H54 (cell line): ENCODE measurements at places on chromosomes 5 and 9.
A peak's percentile ranks its signal among the peaks of the same experiment; 100 is the strongest.

DNA sequence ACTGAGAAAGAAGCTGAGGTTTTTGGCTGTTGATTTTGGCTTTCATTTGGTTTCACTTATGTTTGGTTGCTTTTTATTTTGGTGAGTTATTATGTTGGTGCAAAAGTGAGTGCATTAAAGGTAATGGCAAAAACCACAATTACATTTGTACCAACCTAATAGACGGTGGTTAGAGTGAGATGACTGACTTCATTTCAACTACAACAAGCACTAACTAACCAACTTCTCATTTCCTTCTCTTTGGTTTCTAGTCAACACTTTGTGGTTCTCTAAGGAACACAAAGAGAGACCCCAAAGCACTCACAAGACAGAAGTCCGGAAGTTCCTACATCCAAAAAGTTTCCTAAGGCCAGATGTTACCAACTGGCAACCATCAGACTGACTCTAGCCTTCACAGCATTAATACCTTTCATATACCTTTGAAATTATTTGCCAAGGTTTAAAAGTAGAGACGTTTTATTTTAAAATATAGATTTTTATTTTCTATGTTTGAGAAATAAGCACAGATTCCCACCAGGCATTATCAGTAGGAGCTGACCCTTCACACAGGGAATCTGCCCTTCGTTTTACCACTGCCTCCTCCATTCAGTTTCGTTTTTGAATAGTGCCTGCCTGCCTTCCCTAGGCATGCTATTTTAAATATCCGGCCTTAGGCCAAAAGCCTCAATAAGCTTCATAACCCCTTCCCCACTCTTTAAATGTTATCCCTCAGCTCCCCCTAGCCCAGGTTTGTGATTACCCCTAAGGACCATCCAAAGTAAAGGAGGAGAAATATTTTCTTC lies 301.1 kb upstream of the PTGER4 start:
- DNase-seq, result no peak

DNA sequence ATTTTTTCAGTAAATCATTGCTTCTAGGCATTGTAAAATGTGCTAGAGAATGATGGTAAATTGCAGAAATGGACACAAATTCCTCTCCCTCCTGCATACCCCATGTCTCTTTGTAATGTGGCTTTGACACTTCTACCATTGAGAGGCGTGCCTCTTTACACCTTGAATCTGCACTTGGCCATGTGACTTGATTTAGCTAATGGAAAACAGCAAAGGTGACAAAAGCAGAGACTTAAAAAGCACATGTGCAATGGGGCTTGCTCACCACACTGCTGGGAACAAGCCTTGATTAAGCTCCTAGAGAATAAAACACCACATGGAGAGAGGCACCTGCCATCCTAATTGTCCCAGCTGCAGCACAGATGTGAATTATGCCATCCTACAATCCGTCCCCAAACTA lies 69.9 kb upstream of the NAA35 start:
- DNase-seq, result no peak

GRCh38 chr9:104238668-104239067 lies 144.6 kb downstream of the SMC2 start:
- no peak for DNase-seq

DNA sequence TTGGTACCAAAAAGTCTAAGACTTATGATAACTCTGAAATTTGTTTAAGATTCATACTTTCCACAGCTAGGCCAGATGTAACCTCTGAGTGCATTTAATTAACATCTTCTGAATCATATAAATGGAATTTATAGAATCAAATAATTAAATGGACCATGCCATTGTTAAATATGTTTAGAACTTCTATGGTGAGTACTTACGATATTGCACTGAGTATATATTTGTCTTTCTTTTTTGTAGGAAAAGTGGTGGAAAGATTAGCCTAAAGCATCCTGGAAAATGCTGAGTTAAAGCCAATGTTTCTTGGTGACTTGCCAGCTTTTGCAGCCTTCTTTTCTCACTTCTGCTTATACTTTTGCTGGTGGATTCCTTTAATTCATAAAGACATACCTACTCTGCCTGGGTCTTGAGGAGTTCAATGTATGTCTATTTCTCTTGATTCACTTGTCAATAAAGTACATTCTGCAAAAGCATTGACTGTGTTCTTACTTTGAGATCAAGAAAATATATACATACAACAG lies 11.9 kb downstream of the SPINK6 start:
- DNase-seq, result no peak

DNA sequence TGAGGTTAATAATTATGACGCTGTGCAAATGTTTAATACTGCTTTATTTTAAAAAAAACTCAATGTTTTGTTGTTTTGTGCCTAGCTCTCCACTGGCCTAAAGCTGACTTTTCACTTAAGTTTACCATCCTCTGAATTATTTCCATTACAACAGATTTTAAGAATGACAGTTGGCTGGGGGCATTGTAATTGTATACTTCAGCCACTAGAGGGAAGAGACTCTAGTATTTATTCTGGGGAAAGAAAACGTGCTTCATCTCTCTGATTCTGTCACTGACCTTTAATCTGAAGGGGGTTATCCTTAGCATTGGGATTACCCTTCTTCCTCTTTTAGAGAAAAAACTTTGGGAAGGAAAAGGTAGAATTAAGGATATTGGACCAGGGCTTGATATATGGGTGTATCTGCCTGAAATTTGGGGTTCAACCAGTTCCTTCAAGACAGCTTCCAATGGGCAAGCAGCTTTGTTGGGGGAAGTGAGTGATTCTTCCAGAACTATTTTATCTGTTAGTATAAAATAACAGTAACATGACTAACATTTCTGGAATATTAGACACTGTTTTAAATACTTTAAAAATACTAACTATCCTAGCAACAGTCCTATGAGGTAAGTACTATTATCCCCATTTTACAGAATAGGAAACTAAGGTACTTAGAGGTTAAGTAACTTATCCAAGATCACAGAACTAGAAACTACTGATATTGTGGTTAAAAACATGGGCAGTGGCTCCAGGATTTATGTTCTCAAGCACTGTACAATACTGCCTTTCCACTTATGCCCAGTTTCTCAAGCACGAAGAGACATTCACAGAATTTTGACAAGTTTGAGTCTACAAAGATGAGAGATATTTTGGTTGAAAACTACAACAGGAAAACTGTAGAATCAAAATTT lies 208.4 kb downstream of the CD180 start:
- DNase-seq, result peak; percentile 8

- no peak for DNase-seq
Measured at GRCh38 chr5:84184857-84185256, 199.8 kb downstream of the EDIL3 start.

DNA sequence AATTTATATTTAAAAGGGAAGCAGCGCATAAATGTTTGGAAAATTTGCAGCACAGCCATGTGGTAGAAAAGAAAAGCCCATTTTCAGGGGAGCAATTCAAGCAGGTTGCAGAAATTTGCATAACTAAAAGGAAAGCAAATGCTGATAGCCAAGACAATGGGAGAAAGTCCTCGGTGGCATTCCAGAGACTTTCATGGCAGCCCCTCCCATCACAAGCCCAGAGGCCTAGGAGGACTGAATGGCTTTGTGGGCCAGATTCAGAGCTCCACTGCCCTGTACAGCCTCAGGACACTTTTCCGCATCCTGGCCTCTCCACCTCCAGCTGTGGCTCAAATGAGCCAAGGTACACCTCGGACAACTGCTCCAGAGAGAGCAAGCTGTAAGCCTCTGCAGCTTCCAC lies 462.9 kb downstream of the CDK5RAP2 start:
- no peak for DNase-seq

GRCh38 chr9:117021906-117022305 lies 334.8 kb downstream of the TRIM32 start:
- no peak for DNase-seq

GRCh38 chr5:135738564-135738875 lies 95.9 kb upstream of the SLC25A48 start:
- no peak for DNase-seq
